Aorta (tissue), 5 donors: ENCODE measurements at places on chromosomes 16 and 17. TPM values are rescaled to one million over a fixed set of nuclear protein-coding genes. Genes with fewer than 3 reads are reported as not detected.
A peak's percentile ranks its signal among the peaks of the same experiment; 100 is the strongest.

The KIF2B gene
- polyA plus RNA-seq: not detected

The NFAT5 gene
- polyA plus RNA-seq: 5.1 TPM

The KCNAB3 gene
- polyA plus RNA-seq: 1.2 TPM

- H3K27ac ChIP-seq: no peak overlapping the region
- no peaks in the 10 kb centered on the region for H3K36me3 ChIP-seq
- no peaks in the 10 kb centered on the region for H3K27me3 ChIP-seq
- H3K4me1 ChIP-seq: no peaks in the 10 kb centered on the region
- no peak for DNase-seq
These were observed 7.2 kb upstream of the MLYCD start for GRCh38 chr16:83891742-83892141.

DNA sequence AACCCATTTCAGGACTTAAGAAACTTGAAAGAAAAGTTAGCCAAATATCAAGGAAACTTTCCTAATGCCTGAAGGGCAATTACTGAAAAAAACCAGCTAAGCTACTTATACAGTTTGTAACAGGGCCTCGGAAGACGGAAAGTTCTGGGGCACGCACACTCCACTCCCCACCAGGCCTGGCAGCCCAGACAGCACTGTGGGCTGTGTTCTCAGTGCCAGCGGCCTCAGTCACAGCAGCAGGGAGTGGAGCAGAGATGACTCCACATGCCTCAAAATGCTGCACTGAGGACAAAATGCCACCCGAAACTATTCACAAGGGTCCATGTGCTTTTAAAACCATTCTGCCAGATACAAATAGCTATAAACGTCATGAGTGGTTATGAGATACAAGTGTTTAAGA lies 6.3 kb upstream of the ECI1 start:
- no peaks in the 10 kb centered on the region for H3K27me3 ChIP-seq
- no peak for DNase-seq
- peaks cover 9% of the 10 kb centered on the region for H3K36me3 ChIP-seq
- H3K4me3 ChIP-seq: no peak overlapping the region

- H3K4me3 ChIP-seq: peak within 1 kb of the TSS; percentile 49
- no peaks in the 10 kb centered on the region for H3K27me3 ChIP-seq
- no peaks in the 10 kb centered on the region for H3K36me3 ChIP-seq
- H3K4me1 ChIP-seq: no peaks in the 10 kb centered on the region
- H3K27ac ChIP-seq: no peak within 1 kb of the TSS
- DNase-seq: peak; percentile 89
These were observed at the start of gene DNAH2 for GRCh38 chr17:7716901-7717755. Gene DNAH2, plus strand, starts transcription at chr17:7717744. Its CDS starts 1,991 bp downstream, at chr17:7719735.

- H3K4me1 ChIP-seq: no peaks in the 10 kb centered on the region
- peak overlapping the region; percentile 82 for H3K4me3 ChIP-seq
- DNase-seq: peak; percentile 99
- no peaks in the 10 kb centered on the region for H3K36me3 ChIP-seq
These were observed 65.8 kb downstream of the KPNA2 start for GRCh38 chr17:68101075-68101986.
